ENCODE measurements at places on chromosomes 6 and 20. TPM values are rescaled to one million over a fixed set of nuclear protein-coding genes. Genes with fewer than 3 reads are reported as not detected.

The MOG gene
- not detected for polyA plus RNA-seq

The OPRL1 gene
- 1.2 TPM for polyA plus RNA-seq

GRCh38 chr20:60509407-60509806, 551.2 kb downstream of the CDH26 start:
- no peaks in the 10 kb centered on the region for H3K36me3 ChIP-seq
- no peak overlapping the region for H3K4me3 ChIP-seq
- no peak overlapping the region for H3K27ac ChIP-seq
- no peaks in the 10 kb centered on the region for H3K27me3 ChIP-seq

GRCh38 chr20:46199198-46199597, 81.1 kb downstream of the CD40 start:
- H3K4me3 ChIP-seq, result no peak overlapping the region
- no peaks in the 10 kb centered on the region for H3K4me1 ChIP-seq
- no peaks in the 10 kb centered on the region for H3K36me3 ChIP-seq
- no peak overlapping the region for H3K27ac ChIP-seq

DNA sequence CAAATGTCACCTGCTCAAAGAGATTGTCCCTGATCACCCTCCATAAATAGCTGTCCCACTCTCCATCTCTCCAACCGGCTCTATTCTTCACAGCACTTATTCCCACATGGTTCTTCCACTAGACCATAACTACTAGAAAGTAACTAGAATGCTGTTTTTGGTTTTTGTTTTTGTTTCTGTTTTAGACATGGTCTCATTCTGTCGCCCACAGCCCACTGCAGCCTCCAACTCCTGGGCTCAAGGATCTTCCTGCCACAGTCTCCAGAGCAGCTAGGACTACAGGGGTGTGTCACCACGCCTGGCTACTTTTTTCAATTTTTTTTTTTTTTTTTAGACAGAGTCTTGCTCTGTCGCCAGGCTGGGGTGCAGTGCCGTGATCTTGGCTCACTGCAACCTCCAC, 12.2 kb downstream of the MMP24 start:
- no peak overlapping the region for H3K4me3 ChIP-seq
- H3K4me1 ChIP-seq, result no peaks in the 10 kb centered on the region
- 0 out of 2 replicates have a peak, but pooled peaks cover 2% of the 10 kb centered on the region for H3K36me3 ChIP-seq

DNA sequence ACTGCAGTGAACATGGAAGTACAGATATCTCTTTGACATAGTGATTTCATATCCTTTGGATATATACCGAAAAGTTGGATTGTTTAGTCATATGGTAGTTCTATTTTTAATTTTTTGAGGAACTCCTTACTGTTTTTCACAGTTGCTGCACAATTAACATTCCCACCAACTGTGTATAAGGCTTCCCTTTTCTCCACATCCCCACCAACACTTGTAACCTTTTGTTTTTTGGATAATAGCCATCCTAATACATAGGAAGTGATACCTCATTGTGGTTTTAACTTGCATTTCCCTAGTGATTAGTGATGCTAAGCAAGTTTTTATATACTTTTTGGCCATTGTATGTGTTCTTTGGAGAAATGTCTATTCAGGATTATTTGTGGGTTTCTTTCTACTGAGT, 45.1 kb upstream of the TENT5A start:
- no peak overlapping the region for H3K4me3 ChIP-seq
- H3K27me3 ChIP-seq, result no peaks in the 10 kb centered on the region
- no peaks in the 10 kb centered on the region for H3K36me3 ChIP-seq

DNA sequence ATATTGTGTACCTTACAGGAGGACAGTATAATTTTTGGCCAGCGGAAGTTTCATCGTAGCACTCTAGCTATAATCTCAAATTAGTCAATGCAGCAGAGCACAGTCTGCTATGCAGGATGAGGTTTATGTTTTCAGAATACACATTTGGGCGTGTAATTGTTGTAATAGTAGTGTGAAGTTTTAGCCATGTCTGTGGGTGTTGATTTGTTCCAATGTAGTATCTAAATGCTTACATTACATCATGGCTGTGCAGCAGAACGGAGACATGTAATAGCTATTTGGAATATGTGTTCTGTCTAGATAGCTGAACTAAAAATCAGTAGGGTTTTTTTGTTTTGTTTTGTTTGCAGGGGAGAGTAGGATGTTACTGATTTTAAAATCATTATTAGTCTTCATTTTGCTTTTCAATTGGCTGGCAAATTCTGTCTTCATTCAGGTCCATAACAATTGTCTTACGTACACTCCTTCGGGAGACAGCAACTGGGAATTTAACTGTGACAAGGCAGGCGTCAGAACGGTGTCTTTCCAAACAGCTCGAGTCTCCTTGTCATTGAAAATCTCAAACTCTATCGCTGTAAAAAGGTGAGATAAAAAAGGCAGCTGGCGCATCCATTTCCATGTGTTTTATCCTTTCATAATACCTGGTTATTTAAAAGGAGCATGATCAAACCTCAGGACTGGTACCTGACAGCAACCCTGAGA, 65.1 kb upstream of the CDH4 start:
- H3K27me3 ChIP-seq, result no peaks in the 10 kb centered on the region
- no peaks in the 10 kb centered on the region for H3K36me3 ChIP-seq
- H3K4me1 ChIP-seq, result peaks cover 4% of the 10 kb centered on the region
- H3K4me3 ChIP-seq, result no peak overlapping the region
- peak overlapping the region; percentile 66 for H3K27ac ChIP-seq
- DNase-seq, result peak; percentile 42

DNA sequence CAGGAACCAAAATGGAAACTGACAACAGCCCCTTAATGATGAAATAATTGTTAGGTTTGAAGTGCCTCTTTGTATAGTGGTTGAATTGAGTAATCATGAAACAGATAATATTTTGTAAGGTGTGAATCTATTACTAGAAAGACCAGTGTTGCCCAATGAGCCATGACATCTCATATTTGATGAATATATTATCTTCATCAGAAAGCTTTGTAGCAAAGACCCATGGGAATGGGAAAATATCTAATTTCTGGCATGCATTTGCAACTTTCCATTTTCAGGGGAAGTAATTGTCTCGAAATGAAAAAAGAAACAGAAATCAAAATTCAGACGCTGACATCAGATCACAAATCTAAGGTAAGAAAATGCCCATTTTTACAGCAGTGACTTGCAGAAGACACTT, 57.3 kb upstream of the LAMP5 start:
- H3K27ac ChIP-seq, result no peak overlapping the region
- H3K4me3 ChIP-seq, result no peak overlapping the region
- H3K27me3 ChIP-seq, result no peaks in the 10 kb centered on the region
- H3K4me1 ChIP-seq, result peaks cover 4% of the 10 kb centered on the region

- no peak overlapping the region for H3K4me3 ChIP-seq
- no peaks in the 10 kb centered on the region for H3K27me3 ChIP-seq
- no peaks in the 10 kb centered on the region for H3K4me1 ChIP-seq
- no peak overlapping the region for H3K27ac ChIP-seq
Measured at GRCh38 chr6:141199074-141199473, 933.7 kb upstream of the GJE1 start.

Measured in IMR-90 (cell line).